Inflammatory macrophage treated with lipopolysaccharide for 4 hours (primary cell): ENCODE measurements at places on chromosomes 12 and 14.

DNA sequence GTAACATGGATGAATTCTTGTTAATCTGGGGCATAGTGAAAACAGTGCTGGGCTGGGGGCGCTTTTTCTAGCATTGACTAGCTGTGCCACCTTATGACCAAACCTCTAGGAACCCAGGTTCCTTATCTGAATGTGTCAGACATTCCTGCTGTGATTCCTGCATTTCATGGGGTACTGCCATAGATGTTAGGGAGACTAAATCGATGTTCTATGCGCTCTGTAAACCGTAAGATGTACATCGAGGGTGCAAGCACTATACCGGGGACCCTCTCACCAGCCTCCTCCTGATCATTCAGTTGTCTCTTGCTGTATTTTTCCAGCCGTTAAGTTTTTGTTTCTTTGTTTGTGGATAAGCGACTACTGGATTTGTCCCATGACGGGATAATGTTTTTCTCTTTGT lies 170.9 kb upstream of the PARP11 start:
- DNase-seq, result no peak

DNA sequence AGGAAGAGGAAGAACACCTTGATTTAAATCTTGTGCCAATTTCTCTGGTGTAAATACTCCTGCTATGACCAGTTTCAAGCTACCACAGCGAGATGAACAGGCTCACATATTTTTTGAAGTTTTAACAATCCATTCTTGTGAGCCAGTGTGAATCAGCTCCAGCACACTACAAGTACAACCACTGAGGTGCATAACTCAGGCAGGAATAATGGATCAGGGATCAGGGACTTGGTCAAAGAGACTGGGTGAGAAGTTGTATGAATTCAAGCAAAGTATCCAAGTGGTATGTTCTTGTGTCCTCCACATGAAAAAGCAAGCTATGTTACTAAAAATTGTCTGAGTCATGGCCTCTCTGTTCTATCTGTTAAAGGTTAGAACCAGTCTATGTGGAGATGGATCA lies 35.2 kb upstream of the KITLG start:
- no peak for DNase-seq

DNA sequence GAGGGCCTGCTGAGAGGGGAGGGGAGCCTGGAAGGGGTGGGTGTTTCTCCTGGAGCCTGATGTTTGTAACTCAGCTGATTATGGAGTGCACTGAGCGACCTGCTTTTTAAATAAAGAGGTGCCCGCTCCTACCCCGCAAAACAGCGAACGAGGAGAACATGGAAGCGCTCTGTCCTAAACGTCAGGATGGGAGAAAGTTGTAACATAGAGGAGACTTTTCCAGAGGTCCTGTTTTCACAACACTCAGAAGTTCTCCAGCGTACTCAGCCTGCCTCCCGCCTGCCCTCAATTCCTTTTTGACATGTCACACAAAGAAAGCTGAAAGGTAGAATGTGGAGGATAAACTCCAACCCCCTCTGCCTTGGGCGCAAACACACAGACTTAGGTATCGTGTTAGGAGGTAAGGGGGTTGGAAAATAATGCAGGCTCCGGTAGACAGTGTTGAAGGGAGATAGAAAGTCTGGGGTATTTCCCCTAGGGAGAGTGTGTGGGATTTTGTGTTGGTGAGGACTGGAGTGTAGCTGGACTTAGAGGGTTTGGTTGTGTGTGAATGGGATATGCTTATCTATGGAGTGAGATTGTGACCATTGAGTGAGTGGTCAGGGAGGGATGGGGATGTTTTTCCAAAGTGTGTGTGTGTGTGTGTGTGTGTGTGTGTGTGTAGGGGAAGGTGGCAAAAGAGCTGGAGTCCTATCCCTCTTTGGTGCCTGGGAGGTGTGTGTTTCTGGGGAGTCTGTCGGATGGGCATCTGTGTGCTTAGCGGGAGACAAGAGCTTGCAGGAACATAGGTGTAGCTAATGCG lies 2.1 kb downstream of the NTF3 start:
- DNase-seq, result no peak

DNA sequence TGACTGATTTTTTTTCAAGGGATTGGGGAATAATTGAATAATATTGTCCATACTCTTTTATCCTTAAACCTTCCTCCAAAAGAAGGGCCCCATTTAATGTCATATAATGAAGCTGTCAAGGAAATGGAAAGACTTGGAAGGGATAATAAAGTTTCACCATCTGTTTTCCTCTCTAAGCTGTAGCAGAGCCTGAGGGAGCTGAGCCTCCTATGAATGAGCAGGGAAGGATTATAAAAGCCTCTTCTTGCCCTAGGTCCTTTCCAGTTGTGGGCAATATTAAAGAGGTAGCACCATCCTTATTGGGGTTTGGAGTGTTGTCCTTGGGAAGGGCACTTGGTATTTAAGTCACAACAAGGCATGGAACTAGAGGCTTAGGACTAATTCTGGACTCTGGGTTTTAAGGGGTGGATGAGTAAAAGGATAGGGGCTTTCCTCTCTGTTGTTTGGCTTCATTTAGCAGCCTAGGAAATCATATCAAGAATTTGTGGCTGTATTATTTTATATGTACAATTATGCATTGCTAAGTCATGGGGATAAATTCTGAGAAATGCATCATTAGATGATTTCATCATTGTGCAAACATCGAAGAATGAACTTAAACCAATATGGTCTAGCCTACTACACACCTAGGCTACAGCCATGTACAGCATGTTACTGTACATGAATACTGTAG lies 408.5 kb upstream of the DCN start:
- DNase-seq, result no peak

- DNase-seq, result no peak
Measured at GRCh38 chr12:74337951-74338350, 199.7 kb upstream of the ATXN7L3B start.

DNA sequence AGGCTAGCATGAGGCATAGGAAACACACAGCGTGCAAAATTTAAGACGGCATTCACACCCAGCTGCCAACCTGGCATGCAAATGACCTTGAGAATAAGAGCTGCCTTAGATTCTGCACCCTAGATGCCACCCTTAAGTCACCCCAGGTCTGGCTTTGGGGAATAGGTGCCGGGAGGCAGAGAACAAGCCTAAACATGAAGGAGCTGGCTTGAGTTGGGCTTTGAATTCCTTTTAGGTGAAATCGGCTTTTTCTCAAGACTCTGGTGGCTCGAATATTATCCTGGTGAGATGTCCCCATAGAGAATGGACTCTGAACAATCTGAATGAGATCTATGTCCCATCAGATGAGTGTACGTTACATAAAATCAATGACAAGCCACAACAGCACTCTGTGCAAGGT lies 1090.5 kb downstream of the VRK1 start:
- DNase-seq, result no peak

DNA sequence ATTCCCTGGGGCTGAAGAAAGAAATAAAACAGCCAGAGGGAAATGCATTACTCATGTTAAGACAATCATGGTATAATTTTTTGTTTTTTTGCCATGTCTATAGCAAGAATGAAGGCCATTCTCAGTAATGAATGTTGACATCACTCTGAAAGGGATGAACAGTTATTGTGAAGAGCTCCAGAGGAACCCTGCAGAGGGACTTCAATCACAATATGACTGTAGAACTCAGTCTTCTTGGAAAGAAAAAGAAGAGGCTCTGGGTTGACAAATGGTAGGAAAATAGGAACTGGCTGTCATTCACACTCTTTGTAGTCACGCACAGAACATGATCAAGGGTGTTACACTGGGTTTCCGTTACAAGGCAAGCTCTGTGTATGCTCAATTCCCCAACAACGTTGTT lies 73.8 kb upstream of the DACT1 start:
- DNase-seq, result no peak

GRCh38 chr12:77060883-77061240 lies 4.5 kb downstream of the E2F7 start:
- no peak for DNase-seq

- DNase-seq, result no peak
Measured at GRCh38 chr12:69129017-69129416, 110.4 kb upstream of the CPSF6 start.

DNA sequence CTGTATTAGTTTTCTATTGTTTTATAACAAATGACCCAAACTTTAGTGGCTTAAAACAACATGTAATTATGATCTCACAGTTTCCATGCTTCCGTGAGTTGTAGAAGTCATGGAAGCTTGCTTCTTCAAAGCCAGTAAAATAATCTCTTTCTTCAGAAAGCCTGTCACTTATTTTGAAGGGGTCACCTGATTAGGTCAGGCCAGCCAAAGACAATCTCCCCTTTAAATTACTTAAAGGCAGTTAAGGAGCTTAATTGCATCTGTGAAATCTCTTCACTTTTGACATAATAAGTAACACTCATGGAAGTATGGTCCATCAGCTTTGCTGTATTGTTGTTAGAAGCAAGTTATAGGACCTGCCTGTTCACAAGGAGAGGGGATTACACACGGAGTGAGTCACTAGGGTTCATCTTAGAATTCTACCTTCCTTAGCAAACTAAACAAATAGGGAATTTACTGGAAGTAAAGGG lies 89.8 kb downstream of the FAR2 start:
- no peak for DNase-seq

- no peak for DNase-seq
Measured at GRCh38 chr12:125113789-125114188, 48.6 kb downstream of the AACS start.

DNA sequence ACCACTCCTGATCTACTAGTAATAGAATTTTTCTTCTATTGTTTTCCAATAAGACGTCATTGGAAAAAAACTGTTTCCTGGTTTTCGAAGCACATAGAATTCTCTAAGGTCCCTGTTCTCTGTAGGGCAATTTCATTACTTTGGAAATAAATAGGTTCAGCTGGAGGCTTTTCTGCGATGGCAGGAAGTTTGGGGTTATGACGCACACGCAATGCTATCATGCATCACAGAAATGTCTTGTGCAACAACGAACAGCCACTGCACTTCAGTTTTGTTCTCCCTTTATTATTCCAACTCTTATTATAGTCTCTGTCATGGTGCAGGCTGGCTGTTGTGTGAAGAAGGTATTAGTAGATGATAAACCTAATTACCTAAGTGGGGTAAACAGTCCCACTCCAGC lies 59.0 kb downstream of the KCNK10 start:
- DNase-seq, result peak; percentile 23

DNA sequence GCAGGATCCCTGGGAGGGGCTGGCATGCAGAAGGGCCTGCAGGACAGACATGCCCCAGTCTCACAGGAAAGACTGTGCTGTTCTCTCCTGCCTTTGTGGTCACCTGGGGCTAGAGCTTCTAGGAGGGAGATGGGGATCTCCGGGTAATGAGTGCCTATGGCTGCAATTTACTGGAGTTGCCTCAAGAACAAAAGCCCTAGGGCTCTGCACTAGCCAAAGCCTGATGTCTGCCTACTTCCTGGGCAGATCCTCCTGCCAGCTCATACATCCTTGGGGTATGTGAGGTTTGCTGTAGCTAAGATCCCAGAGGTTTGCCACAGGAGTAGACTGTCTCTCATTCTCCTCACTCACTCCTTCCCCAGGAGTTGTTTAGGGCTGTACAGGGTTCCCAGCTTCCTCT lies 106.9 kb upstream of the PPFIA2 start:
- DNase-seq, result no peak

- DNase-seq, result no peak
Measured at GRCh38 chr12:75439048-75439447, 41.5 kb upstream of the GLIPR1 start.

DNA sequence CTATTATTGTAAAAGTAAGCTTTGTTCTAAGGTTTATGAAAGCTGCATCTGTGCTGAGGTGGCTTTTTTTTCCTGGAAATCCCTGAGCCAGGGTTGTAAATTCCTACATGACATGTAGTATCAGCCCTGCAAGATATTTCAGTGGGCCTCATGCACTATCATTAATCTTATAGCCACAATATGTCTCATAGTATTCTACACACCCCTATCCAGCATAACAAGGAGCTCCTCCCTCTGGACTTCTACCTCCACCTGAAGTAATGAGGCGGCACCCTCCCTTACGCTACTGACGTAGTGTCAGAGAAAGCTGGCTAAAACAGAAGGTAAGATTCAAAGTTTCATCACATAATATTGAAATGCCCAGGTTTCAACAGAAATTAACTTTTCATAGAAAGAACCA lies 35.5 kb downstream of the SLC5A8 start:
- DNase-seq, result no peak

DNA sequence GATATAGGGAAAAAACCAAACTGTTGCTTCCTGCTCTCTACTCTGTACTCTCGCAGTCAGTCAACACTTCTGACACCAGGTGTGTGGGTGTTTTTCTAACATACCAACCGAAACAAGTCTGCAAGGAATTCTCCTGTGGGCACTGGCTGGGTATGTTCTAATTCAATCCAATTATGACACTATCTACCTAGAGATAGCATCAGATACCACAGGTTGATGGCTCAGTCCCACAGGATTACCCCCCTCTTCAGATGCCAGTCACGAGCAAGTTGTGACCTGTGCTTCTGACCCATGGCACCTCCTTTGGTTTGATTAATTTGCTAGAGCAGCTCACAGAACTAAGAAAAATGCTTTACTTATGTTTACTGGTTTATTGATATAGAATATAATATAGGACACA lies 78.3 kb downstream of the DYRK2 start:
- no peak for DNase-seq

- no peak for DNase-seq
Measured at GRCh38 chr12:57718641-57719528, 19.7 kb downstream of the AGAP2 start.

DNA sequence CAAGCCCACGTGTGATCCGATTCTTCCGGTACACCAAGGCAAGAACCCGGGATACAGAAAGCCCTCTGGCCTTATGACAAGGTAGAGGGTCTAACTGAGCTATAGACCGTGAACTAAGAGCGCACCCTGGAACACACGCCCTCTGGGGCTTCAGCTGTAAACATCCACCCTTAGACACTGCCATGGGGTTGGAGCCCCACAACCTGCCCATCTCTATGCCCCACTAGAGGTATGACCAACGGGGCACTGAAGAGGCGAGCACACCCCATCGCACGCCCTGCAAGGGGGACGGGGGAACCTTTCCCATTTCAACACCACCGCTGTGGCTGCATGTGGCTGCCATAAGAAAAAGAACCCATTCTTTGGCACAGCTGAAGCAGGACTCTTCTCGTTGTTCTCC lies 1206.0 kb upstream of the TMEM132C start:
- no peak for DNase-seq

DNA sequence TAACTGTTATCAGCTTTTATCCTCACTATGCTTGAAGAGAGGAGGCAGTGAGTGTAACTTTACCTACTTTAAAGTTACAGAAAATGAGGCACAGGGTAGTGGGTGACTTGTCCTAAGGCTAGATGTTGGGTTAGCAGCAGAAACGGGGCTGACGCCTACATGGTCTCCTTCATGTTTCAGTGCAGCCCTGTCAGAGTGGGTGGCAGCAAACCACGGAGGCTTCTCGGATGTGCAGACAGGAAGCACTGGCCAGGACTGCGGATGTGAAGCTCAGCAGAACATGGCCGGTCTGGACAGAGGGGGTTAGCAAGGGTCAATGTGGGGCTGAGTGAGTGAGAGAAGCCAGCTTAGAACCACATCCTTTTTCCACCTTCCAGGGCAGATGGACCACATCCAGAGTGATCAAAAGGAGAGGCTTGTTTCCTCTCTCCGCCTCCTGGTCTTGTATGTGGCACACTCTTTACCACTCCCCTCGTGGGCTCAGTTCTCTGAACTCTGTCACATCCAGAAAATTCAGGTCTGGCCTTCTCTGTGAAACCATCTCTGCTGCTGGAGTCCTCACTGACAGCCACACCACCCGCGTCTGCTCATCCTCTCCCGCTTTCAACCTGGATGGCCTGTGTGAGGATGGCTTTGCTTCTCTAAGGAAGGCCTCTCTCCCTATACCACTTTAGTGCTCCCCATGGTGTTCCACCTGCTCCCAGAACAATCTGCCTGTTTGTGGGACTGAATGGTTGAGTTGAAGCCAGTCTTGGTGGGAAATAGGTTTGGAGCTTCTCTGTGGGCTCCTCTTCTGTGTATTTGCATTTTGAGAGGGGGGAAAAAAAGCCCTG lies 14.1 kb downstream of the SUSD6 start:
- DNase-seq, result peak; percentile 86

GRCh38 chr12:64780132-64780530 lies 20.9 kb upstream of the GNS start:
- no peak for DNase-seq
